ENCODE measurements at places on chromosomes 4 and X. TPM values are rescaled to one million over a fixed set of nuclear protein-coding genes. Genes with fewer than 3 reads are reported as not detected.

The FAM149A gene
- 0.98 TPM for total RNA-seq

The PAGE4 gene
- total RNA-seq = not detected

The ANXA10 gene
- total RNA-seq = 3.4 TPM

The ADH1C gene
- not detected for total RNA-seq

The RTL5 gene
- total RNA-seq = 1.9 TPM

The CPE gene
- 1.1 TPM for total RNA-seq

The KDM6A gene
- total RNA-seq = 10.7 TPM

The GABRQ gene
- total RNA-seq = 0.25 TPM

The ZCCHC4 gene
- 3.9 TPM for total RNA-seq

The CCKAR gene
- not detected for total RNA-seq

The CCDC110 gene
- total RNA-seq = 0.06 TPM

The GAGE1 gene
- not detected for total RNA-seq

The ATP8A1 gene
- total RNA-seq = 0.03 TPM

The AMER1 gene
- total RNA-seq = 2.9 TPM

The ENPEP gene
- 0.14 TPM for total RNA-seq

The CTAG1A gene
- total RNA-seq = not detected

The TECRL gene
- total RNA-seq = not detected

The TEX11 gene
- not detected for total RNA-seq

The FGF16 gene
- total RNA-seq = not detected
